ENCODE measurements at places on chromosomes 3 and 15.

GRCh38 chr3:177488740-177489139, 291.5 kb upstream of the TBL1XR1 start:
- DNase-seq: no peak

- DNase-seq: no peak
Measured at GRCh38 chr3:35393901-35394799, 245.2 kb upstream of the ARPP21 start.

DNA sequence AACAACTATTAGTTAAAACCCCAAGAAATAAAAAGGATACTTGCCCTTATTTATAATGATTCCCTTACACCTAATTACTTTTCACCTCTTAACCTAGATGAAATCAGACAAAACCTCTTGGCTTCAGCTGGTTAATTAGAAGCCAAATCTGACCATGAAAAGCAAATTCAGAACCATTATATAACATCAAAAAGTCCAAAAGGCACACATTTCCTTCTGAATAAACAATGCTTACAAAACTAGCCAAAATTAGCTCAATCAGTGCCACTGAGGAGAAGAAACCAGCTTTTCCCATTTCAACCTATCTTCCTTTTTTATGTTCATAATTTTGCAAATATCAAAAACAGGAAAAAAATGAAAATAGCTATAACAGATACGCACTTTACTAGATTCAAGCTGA, 3.2 kb downstream of the EHHADH start:
- DNase-seq: no peak

GRCh38 chr3:25155652-25156471, 272.2 kb upstream of the RARB start:
- no peak for DNase-seq

DNA sequence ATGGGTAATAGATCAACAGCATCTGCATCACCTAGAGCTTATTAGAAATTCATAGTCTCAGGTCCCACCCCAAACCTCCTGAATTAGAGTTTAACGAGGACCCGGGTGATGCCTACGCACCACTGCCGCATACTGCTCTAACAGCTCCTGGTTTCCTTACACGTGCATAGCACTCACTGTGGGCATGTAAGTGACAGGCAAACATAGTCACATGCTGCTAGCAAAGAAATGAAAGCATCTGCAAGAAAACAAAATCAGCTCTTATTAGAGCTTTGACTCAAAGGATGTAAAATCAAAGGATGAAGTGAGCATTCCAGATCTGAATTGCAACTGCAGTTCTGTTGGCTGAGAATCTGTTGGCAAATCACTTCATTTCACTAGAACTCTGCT, 19.1 kb upstream of the RIOX2 start:
- no peak for DNase-seq

GRCh38 chr15:95799286-95800200, 531.0 kb upstream of the NR2F2 start:
- no peak for DNase-seq

DNA sequence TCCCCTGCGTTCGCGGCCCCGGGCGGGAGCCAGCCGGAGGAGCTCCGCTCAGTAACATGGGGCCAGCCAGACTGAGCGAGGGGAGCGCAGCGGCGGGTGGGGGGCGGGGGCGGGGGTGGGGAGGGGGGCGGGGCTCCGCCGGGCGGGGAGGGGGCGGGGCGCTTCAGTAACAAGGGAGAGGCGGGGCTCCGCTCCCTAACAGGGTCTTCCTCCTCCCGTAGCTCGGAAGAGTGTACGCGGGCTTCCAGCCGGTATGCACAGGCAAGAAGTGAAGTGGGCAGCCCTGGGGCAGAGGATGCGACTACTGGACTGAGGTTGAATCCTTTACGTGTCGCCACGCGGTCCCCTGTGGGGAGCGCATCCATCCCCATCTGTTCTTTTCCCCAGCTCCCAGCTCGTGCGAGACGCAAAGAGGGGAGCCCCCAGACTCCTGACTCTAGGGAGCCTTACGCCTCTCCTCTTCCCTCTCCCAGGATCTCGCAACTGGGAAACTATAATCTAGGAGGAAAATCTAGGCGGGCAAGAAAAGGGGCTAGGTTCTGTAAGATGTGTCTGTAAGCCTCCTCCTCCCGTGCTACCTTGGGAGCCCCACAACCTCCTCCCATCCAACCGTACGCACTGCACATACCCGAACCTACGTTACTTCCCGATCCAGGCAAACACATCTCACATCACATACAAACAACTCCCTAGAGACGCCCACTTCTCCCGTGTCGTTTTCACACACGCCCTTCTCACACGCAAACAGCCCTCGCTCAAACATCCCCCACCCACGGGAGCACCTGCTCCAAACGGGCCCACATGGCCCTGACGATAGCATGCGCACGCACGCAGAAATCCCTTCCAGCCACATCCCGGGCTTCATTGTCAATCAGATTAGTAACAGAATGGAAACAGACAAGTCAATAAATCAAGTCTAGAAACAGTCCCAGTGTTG, at the start of gene SHF:
TSS of gene SHF (minus strand) at position 73 of the 937 bp plus-strand sequence. CDS start at position 58, 15 bp downstream.
- DNase-seq: no peak

DNA sequence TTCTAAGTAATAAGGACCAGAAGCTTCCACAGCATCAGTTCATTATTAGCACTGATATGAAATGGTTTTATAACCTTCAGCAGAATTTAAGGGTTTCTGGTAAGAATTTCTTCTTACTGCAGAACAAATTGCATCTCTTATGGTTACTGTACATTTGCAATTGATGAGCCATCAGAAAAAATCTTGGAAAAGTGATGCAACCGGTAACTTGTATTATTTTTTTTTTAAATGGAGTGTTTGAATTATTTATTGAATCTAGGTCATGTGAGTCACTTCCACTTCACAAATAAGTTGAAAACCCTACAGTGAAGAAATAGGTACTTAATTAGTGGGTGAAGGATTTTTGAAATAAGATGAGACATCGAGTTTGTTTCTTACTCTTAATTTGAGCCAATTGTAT, 786.0 kb downstream of the TUSC7 start:
- no peak for DNase-seq

GRCh38 chr15:63110428-63111026, 11.1 kb upstream of the LACTB start:
- no peak for DNase-seq

DNA sequence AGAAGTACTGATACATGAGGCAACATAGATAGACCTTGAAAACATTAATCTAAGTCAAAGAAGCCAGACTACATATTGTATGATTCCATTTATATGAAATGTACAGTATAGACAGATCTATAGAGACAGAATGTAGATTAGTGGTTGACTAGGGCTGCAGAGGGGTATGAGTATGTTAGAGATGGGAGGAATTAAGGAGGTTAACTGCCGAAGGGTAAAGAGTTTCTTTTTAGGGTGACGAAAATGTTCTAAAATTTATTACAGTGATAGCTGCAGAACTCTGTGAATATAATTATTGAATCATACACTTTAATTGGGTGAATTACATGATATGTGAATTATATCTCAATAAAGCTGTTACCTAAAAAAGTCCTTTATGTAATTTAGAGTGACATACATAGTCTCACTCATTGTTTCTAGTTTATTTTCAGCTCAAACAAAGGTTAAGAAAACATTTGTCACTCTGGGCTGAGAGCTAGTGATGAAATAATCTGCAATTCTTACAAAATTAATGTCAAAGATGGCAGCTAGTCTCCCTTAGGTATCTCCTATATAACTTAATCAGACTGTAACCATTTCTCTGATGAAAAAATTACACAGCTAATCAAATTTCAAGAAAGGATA, 61.4 kb downstream of the DENND4A start:
- DNase-seq: no peak

GRCh38 chr3:38585791-38586420, 63.6 kb downstream of the SCN5A start:
- DNase-seq: no peak

DNA sequence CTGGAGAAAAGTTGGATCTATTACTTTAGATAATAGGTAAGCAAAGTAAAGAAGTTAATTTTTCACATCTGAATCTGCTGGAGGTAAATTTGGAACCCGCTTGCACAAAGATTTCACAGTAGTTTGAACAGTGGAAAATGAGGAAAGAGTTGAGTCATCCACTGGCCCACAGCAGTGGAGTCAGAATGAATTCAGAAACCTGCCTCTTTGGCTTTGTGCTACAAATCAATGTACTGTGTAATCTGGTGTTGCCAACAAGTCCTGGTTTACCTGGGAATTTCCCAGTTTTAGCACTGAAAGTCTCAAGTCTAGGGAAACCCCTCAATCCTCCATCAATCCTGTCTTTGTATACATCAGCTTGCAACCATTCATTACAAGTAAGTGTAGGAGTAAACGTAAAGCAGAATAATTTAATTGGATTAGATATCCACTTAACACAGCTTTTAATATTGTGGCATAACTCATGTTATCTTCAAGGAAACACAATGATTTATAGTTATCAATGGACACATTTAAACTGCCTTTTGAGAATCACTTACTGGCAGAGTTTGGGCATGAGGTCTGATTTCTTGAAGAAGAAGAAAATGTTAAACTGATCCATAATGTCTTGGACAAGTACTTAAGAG, 100.6 kb downstream of the DCLK3 start:
- DNase-seq: no peak

DNA sequence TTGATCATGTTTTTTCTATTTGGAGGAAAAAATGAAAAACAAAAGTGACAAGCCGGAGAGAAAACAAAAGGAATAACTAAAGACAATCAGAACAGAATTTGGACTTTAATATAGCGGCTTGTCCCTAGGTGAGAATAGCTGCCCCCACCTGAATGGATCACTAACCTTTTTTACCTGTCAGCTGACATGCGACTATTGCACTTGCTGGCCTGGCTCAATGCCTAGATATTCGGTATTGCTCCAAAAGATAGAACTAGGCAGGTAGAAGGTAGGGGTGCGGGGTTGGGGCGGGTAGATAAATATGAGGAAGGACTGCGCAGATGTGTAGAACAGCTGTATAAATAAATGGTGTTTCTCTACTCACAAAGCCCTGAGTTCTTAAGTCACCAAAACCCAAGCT, 650 bp upstream of the MORC1 start:
- DNase-seq: no peak

- DNase-seq: no peak
Measured at GRCh38 chr3:96070678-96071077, 743.7 kb upstream of the EPHA6 start.

DNA sequence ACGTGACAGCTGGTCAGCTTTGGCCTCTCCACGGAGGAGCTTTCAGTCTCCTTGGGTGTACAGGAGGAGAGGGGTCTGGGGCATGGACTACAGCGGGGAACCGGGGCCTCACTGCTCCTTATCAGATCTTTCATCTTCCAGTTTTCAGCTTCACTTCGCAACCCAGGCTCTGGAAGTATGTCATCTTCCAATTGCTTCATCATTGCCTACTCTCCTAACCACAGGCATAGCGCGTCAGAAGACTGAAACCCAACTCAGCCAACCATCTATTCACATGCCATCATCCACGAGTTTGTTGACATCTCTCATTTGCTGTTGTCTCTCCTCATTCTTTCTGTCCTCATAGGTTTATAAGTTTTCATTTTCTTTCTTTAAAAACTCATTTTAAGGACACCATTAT, 119.5 kb downstream of the MYLK start:
- no peak for DNase-seq

DNA sequence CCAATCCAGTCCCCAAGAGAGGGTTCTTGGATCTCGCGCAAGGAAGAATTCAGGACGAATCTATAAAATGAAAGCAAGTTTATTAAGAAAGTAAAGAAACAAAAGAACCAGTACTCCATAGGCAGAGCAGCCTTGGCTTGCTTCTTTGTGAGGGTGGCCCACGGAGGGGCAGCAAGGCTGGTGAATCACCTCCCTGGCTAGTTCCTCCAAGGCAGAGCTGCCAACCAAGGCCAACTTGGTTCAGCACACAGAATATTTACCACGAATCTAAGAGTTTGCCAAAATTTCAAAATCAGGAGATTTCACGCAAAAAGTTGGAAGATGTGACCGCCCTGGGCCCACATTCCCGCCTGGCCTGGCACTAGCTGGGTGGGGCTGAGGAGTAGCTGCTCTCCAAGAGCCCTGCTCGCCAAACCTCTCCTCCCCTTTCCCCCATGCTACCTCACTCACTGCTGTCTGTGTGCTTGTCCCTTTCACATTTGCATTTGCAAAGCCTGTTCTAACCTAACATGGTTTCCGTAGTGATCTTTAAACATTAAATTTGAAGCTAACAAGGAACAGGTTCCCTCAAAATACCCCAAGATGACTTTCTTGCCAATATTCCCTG, 26.2 kb upstream of the DCUN1D1 start:
- no peak for DNase-seq

DNA sequence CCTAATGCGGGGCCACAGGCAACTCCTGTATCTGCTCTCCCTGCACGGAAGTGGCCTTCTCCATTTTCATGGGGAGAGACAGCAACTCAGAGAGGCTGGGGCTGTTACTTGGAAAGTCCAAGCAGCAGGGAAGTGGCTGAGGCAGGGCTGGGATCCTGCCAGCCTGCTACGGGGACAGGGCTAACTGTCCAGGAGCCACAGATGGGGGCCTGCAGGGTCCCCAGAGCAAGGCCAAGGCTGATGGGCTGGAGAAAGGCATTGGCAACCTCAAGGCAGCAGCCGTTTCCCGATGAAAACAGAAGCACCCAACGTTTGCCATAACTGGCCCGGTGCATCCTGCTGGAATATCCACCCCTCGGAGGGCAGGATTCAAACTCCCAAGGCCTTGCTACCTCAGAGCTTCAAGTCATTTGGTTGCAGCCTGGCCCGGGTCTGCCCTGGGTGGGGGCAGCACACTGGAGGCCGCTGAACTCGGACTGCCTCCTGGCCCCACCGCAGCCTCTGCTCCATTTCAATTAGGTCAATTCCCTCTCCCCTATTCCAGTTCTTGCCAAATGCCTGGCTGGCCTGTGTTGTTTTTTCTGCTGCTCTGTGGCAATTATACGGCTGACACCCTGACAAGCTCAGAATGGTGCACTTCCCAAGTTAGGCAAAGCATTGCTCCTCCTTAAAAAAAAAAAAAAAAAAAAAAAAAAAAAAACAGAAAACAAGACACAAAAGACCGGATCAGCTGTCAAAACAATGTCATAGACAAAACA, 143.5 kb downstream of the NUP210 start:
- no peak for DNase-seq

GRCh38 chr3:52484680-52485461, 10.3 kb upstream of the STAB1 start:
- no peak for DNase-seq

DNA sequence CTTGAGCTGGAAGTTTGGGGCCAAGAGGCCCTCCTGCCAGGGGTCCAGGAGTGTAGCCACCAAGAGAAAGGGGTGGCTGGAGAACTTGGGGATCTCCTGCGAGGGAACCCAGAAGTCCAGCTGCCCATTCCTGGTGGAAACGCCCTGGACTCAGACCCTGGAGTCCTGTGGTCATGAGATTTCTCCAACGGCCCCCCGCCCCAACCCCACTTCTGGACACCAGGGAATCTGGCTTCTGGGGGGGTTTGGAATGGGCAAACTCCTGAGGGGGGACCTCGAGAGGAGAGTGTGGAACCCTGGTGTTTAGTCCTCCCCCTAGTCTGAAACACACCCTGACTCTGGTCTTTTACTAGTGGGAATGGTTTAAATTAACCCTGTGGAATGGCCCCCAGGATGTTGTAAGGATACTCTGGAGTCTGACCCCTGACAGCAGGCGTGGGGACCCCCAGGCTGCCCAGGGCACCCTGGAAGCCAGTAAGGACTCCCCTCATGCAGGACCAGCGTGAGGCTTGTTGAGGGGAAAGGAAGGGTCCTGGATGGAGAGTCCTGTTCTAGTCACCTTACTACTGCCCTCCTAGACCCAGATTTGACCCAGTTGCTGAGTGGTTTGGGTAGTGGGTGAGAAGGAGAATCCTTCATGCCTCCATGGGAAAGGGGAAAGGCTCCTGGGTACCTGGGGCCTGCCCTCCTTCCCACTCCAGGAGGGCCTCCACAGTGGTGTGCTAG, 540 bp downstream of the KLHDC8B start:
- peak; percentile 29 for DNase-seq
